ENCODE measurements at places on chromosomes 13 and 19.

- DNase-seq: no peak
Measured at GRCh38 chr19:18311502-18312091, 11.3 kb downstream of the LSM4 start.

GRCh38 chr19:2170987-2171348, 7.2 kb downstream of the DOT1L start:
- no peak for DNase-seq

DNA sequence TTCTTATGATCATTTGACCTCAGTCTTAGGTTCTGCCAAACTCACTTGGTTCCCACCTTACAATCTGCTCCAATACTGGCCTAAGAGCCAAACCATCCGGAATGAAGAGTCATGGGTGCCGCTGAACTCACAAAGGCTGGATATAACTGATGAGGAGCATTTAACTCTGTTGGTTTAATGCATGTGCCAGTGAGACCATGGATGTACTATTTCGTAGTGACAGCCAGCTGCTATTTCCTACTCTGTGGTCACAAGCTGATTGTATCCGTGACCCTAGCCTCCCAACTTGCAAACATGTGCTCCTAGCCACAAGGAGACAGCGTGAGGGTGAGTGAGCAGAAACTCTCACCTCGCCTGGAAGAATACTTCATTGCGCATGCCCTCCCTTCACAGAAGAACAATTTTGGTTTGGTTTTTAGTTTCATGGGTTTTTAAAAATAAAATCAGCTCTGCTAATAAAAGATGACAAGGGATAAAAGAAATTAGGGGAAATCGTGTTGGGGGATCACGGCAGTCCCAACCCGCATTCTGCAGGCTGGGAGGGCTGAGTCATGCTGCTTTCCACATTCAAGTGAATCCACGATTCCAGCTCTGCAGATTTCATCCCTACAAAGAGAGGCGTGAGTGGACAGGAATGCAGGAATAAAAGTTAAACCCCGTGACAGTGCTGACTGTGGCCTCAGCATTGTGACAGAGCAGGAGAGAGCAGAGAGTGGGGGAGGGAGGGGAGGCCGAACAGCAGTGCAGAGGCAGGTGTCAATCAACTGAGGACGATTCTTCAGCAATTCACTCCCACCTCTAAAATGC, 66.8 kb upstream of the RAP2A start:
- no peak for DNase-seq

- no peak for DNase-seq
Measured at GRCh38 chr19:58046856-58047255, 12.2 kb upstream of the ZNF135 start.

- DNase-seq: no peak
Measured at GRCh38 chr19:18763674-18764590, 27.2 kb downstream of the COMP start.

- DNase-seq: peak; percentile 81
Measured at GRCh38 chr19:3544742-3545668, 6.0 kb downstream of the TEKTIP1 start.

DNA sequence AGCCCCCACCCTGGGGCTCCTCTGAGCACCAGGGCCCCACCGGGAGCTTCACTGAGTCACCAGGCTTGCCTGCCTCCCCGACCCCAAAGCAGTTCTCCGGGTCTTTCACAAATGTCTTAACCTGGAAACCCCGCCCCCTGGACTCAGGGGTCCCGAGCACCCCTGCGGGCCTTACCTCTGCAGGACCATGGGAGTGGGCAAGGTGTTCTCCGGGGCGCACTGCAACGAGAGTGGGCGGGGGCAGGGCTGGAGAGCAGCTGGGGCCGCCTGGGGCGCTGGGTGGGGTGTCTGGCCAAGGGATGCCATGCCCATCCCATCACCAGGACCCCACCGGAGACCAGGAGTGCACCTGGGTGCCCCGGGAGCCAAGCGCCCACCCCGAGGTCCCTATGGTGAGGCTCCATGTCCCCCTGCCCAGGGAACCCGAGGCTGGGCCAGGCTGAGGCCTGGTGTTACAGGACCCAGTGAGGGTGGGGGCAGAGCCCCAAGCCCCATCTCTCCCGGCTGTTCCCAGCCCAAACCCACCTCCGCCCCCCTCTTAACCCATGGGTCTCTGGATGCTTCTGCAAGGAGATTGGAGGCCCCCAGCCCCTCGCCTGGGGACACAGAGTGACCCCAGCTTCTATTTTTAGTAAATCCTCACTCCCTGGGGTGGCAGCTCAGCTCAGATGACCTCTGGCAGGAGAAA, 10.9 kb downstream of the MKNK2 start:
- DNase-seq: no peak

DNA sequence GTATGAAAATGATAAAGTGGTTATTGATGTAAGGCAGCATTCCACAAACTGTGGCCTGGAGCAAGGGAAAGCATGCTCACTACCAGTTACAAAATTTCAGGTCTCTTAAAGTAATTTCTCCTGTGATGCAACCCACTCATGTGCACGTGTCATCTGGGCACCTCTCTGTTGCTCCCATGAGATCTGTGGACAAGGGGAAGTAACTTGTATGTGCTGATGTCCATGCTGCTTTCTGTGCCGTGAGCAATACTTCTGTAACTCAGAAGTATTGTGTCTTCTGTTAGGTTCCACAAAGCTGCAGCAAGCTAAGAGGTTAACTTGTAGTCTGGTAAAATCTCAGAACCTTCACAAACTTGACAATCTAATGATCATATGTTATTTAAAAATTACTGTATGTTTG, 930.0 kb upstream of the SLITRK6 start:
- no peak for DNase-seq

DNA sequence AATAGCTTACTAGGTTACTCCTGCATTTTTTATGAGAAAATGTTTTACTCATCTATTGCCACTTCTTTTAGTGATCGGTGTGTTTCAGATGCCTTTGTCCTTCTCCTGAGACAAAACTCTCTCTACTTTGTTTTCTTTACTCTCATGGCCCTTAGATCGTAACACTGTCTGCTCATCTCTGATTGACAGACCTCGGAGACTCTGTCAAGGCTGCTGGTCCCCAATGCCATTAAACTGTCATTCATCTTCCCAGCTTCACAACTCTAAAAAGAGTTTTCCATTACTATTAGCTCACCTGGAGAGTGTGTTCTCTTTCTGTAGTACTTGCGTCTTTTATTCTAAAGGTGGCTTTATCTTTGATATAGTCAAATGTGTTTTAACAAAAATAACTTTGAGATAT, 765.2 kb downstream of the SLITRK1 start:
- DNase-seq: no peak

DNA sequence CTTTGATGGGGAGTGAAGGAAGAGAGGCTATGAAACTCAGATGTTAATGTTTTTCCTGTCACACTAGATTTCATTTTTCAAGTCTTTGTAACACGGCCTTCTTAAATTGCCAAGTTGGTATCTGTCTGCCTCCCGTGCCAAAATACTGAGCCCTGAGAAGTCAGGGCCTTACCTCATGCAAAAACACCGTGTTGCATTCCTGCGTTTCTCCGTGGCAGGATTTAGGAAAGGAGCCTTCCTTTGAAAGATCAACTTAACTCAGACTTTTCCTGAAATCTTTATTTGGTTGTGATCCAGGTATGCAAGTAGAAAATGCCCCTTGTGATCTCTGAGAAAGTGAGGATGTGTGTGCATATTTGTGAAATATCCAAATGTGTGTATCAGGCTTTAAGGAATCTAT, 1291.0 kb upstream of the SLC10A2 start:
- DNase-seq: no peak

DNA sequence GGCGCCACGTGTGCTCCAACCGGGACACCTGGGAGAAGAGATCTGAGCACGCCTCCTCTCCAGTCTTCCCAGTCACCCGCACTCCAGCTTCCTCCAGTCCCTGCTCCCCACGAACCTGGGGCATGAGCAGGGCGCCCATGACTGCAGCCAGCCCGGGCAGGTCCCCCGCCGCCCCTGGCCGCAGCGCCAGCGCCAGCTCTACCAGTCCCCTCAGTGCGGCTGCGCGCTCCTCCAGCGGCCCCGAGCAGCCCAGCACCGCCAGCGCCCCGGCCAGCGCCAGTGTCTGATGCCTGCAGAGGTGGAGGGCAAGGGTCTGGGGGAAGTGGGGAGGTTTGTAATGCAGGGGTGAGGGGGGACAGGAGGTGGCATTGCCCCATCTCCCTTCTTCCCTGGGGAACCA, 13.1 kb downstream of the SH2D3A start:
- no peak for DNase-seq

DNA sequence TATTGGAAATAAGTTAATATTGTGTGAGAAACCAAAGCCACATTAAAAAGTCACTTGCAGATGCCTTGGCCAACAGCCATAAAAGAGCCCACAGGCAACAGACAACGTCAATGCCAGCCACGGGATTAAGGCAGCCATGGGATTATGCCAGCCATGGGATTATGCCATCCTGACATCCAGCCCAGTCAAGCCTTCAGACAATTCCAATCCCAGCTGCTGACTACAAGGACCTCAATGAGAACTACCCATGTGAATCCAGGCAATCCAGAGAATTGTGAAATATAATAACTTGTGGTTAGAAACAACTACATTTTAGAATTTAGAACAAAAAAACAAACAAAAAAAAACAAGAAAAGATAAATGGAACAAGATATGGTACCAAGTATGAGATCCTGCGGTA, 356.6 kb downstream of the EFNB2 start:
- no peak for DNase-seq

DNA sequence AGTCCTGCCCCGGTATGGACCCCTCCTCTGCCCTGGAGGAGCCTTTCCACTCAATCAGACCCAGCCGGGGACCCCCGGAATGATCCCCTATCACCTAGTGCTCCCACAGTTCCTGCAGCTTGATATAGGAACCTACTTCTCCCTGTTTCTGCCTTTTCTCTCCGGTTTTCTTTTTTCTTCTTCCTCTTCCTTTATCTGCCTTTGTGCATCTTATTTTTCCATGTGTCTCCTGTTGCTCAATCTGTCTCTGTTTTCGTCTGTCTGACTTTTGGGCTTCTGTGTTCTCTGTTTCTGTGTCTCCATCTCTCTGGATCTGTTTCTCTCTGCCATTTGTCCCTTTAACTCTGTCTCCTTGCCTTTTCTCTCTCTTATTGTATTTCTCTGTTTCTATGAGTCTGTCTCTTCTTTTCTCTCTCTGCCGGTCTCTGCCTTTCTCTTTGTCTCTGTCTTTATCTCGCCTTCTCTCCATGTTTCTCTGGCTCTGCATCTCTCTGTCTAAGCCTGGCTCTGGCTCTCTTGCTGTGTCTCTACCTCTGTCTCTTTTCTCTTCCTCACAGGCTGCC, 10.0 kb downstream of the MEGF8 start:
- DNase-seq: no peak

Measured in activated CD4-positive, alpha-beta T cell treated with anti-CD3 and anti-CD28 coated beads, Interleukin-2, amount 10 ng/mL, durations not matched to agents 7 days and 5 days (primary cell).